ENCODE measurements at places on chromosomes 1 and 21.

GRCh38 chr1:11407301-11407994 lies 71.5 kb upstream of the DISP3 start:
- no peak overlapping the region for H3K4me3 ChIP-seq
- H3K27ac ChIP-seq, result no peak overlapping the region
- no peaks in the 10 kb centered on the region for H3K4me1 ChIP-seq
- DNase-seq, result no peak
- no peaks in the 10 kb centered on the region for H3K27me3 ChIP-seq

GRCh38 chr1:21175324-21175669 lies 1.4 kb downstream of the EIF4G3 start:
- peak overlapping the region; percentile 92 for H3K27ac ChIP-seq
- H3K27me3 ChIP-seq, result no peaks in the 10 kb centered on the region
- H3K4me3 ChIP-seq, result peak overlapping the region; percentile 74
- DNase-seq, result peak; percentile 71
- H3K36me3 ChIP-seq, result no peaks in the 10 kb centered on the region

GRCh38 chr1:179547021-179547535 lies 28.7 kb downstream of the NPHS2 start:
- H3K27ac ChIP-seq, result no peak overlapping the region
- no peaks in the 10 kb centered on the region for H3K4me1 ChIP-seq
- H3K4me3 ChIP-seq, result no peak overlapping the region
- no peaks in the 10 kb centered on the region for H3K27me3 ChIP-seq
- no peak for DNase-seq
- H3K36me3 ChIP-seq, result no peaks in the 10 kb centered on the region

- no peak overlapping the region for H3K4me3 ChIP-seq
- no peak overlapping the region for H3K27ac ChIP-seq
- no peaks in the 10 kb centered on the region for H3K36me3 ChIP-seq
- no peaks in the 10 kb centered on the region for H3K4me1 ChIP-seq
- no peaks in the 10 kb centered on the region for H3K27me3 ChIP-seq
These were observed 252.8 kb upstream of the ADGRL2 start for GRCh38 chr1:81547912-81548303.

DNA sequence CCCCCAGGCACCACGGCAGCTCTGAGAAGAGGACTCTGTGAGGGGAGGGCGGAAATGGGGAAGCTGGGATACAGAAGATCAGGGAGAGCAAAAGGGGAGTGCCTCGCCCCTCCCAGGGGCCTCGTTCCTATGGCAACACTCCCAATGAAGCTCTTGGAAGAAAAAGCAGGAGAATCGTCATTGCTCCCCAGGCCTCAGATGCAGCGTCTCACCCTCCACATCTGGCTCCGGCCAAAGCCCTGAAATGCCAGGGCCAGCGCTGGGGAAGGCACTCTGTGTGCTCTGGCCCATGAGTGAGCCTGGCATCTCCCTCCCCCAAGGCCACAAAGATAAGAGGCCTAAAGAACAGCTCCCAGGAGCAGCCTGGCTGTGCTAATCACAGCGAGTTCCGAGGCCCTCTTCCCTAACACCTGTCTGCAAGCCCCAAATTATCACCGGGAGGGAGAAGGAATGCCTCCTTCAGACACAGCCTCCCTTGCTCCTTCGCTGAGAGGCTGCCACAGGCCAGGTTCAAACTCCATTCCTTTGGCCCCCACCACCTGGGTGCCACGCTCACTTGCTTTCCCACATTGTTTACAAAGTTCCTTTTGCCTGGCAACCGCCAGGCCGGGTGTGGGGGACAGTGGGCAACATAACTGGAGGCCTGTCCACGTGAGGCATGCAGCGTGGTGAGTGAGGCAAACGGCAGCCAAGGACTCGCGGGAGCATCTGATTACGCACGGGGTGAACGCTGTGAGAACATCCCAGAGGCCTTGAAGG lies 27.8 kb downstream of the ECE1 start:
- DNase-seq, result peak; percentile 97
- H3K36me3 ChIP-seq, result peaks cover 63% of the 10 kb centered on the region
- no peak overlapping the region for H3K4me3 ChIP-seq
- H3K4me1 ChIP-seq, result peaks cover 55% of the 10 kb centered on the region
- no peaks in the 10 kb centered on the region for H3K27me3 ChIP-seq

DNA sequence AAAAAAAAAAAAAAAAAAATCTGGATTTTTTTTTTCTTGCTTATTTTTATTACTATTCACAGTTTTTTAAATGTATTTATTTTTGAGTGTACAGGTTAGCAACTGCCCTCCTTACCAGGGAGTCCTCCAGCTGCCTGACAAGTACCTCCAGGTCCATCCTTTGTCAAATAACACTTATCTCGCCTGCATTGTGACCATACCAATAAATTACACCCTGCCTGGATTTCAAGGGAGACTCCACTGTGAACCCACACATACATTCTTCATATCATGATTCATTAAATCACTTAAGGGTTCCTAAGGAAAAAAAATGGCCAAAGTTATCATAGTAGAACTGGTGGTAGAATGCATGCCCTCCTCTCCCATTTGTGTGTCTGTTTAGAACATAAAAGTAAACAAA lies 38.4 kb downstream of the EEIG2 start:
- no peaks in the 10 kb centered on the region for H3K27me3 ChIP-seq
- peaks cover 4% of the 10 kb centered on the region for H3K36me3 ChIP-seq
- H3K4me1 ChIP-seq, result no peaks in the 10 kb centered on the region
- DNase-seq, result no peak
- no peak overlapping the region for H3K4me3 ChIP-seq
- H3K27ac ChIP-seq, result no peak overlapping the region

- H3K27ac ChIP-seq, result no peak overlapping the region
- no peaks in the 10 kb centered on the region for H3K36me3 ChIP-seq
- DNase-seq, result peak; percentile 31
- no peaks in the 10 kb centered on the region for H3K4me1 ChIP-seq
These were observed 56.8 kb downstream of the GLIS1 start for GRCh38 chr1:53681977-53682685.

- H3K27me3 ChIP-seq, result no peaks in the 10 kb centered on the region
- no peak overlapping the region for H3K4me3 ChIP-seq
- DNase-seq, result no peak
- no peak overlapping the region for H3K27ac ChIP-seq
- no peaks in the 10 kb centered on the region for H3K4me1 ChIP-seq
These were observed 29.7 kb downstream of the HSPA13 start for GRCh38 chr21:14353231-14353630.

DNA sequence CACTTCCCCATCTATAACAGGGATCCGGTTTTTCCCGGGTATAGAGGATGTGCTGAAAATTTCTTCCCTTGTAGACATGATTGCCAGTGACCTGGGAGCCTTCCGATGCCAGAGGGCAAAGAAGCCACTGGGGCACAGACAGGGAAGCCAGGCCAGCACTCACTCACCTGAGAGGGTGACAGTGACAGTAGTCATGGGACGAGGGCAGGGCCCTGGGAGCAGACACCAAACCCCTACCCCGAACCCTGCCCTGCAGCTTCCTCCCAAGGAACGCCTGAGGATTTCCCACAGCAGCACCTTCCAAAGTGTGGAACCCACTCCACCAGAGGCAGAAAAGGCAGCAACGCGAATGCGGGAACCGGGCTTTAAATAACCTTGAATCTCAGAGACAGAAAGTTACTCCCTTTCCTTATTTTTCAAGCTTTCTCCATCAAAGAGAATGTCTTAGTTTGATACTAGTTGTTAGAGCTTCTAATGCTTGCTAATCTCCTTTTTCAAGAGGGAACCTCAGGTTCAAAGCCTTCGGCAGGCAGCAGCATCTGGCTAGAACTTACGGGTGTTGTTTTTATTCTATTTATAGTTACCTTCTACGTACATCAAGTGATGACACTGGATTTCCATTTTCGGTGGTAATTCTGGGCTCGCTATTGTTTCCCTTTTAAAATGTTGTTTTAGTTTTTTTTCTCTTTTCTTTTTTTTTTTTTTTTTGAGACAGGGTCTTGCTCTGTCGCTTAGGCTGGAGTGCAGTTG lies 2.8 kb downstream of the DDOST start:
- peaks cover 32% of the 10 kb centered on the region for H3K4me1 ChIP-seq
- H3K36me3 ChIP-seq, result peaks cover 27% of the 10 kb centered on the region
- no peak for DNase-seq

GRCh38 chr1:244224487-244225430 lies 173.7 kb downstream of the ZBTB18 start:
- H3K4me1 ChIP-seq, result no peaks in the 10 kb centered on the region
- no peaks in the 10 kb centered on the region for H3K36me3 ChIP-seq
- no peak overlapping the region for H3K27ac ChIP-seq
- peak; percentile 72 for DNase-seq
- H3K27me3 ChIP-seq, result no peaks in the 10 kb centered on the region

- no peaks in the 10 kb centered on the region for H3K4me1 ChIP-seq
- no peak for DNase-seq
- H3K27ac ChIP-seq, result peak overlapping the region; percentile 73
- no peak overlapping the region for H3K4me3 ChIP-seq
These were observed 9.1 kb downstream of the YBEY start for GRCh38 chr21:46295177-46295770.

DNA sequence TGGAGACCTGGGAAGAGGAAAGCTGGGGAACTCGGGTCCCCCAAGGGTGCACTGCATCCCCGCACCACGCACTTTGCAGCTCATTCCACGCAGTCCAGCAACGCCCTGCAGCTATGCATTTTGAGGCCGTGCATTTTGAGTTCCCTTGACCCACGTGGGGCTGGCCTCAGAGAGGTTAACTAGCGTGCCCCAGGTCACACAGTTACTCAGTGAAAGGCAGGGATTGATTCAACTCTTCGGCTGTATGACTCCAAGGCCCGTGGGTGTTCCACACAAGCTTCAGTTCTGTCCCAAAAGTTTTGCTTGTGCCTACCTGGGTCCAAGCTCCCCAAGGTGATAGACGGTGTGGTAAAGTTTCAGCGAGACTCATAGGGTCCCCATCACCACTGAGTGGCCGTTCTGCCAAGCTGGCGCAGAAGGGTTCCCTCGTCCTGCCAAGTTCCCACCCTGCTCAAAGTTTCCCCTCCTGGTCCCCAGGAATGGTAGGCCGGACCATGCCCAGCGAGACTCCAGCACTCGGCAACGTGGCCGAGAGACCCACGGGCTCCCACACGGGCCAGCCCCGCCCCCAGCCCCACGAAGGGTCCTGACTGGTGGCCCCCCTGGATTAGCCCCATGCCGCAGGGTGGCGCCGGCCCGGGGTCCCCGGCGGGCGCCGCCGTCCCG lies 611 bp downstream of the HSPG2 start:
- no peaks in the 10 kb centered on the region for H3K27me3 ChIP-seq
- no peak for DNase-seq
- peaks cover 11% of the 10 kb centered on the region for H3K4me1 ChIP-seq
- H3K36me3 ChIP-seq, result no peaks in the 10 kb centered on the region
- peak overlapping the region; percentile 97 for H3K27ac ChIP-seq

GRCh38 chr1:93516164-93516563 lies 68.2 kb downstream of the FNBP1L start:
- no peaks in the 10 kb centered on the region for H3K27me3 ChIP-seq
- no peaks in the 10 kb centered on the region for H3K36me3 ChIP-seq
- no peak overlapping the region for H3K4me3 ChIP-seq
- no peak for DNase-seq
- H3K4me1 ChIP-seq, result no peaks in the 10 kb centered on the region
- no peak overlapping the region for H3K27ac ChIP-seq

DNA sequence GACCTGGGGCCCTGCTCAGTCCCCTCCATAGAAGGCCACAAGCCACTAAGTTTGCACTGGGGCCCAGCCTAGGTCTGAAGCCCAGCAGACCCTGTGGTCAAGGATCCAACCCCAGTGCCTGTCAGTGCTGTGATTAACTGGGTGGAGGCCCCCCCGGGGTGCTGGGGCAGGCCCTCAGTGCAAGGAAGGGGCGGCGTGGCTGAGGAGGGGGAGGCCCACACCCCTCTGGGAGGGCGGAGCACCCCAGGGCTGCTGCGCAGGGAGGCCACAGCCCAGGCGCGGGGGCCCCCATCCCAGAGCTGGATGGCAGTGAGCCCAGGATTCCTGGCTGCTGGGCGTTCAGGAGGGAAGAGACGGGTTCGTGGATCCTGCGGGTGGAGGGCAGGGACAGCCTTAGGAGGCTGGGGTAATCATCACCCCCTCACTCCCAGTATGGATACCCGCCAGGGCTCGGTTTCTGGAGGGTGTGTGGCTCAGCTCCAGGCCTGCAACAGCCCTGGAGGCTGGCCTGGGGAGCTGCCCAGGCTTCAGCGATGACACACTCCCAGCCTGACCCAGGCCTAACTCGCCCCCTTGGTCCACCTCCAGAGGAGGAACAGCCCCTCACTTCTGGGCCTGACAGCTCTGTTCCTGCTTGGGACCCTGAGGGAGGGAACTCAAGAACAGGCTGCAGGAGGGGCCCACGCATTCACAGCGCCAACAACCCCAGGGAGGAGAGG lies 890 bp downstream of the GJC2 start:
- H3K27ac ChIP-seq, result peak overlapping the region; percentile 54
- no peaks in the 10 kb centered on the region for H3K27me3 ChIP-seq
- peaks cover 29% of the 10 kb centered on the region for H3K4me1 ChIP-seq
- peak; percentile 35 for DNase-seq

GRCh38 chr1:76268341-76268740 lies 193.8 kb downstream of the ST6GALNAC3 start:
- H3K36me3 ChIP-seq, result no peaks in the 10 kb centered on the region
- no peaks in the 10 kb centered on the region for H3K4me1 ChIP-seq
- no peak for DNase-seq

GRCh38 chr1:54995013-54995760 lies 3.5 kb upstream of the BSND start:
- no peak for DNase-seq
- H3K4me3 ChIP-seq, result no peak overlapping the region
- no peak overlapping the region for H3K27ac ChIP-seq
- H3K36me3 ChIP-seq, result peaks cover 7% of the 10 kb centered on the region
- H3K4me1 ChIP-seq, result peaks cover 14% of the 10 kb centered on the region

GRCh38 chr21:44836666-44837471 lies 19.0 kb upstream of the SUMO3 start:
- no peaks in the 10 kb centered on the region for H3K36me3 ChIP-seq
- no peak overlapping the region for H3K27ac ChIP-seq
- no peak overlapping the region for H3K4me3 ChIP-seq
- H3K4me1 ChIP-seq, result no peaks in the 10 kb centered on the region
- DNase-seq, result peak; percentile 65

DNA sequence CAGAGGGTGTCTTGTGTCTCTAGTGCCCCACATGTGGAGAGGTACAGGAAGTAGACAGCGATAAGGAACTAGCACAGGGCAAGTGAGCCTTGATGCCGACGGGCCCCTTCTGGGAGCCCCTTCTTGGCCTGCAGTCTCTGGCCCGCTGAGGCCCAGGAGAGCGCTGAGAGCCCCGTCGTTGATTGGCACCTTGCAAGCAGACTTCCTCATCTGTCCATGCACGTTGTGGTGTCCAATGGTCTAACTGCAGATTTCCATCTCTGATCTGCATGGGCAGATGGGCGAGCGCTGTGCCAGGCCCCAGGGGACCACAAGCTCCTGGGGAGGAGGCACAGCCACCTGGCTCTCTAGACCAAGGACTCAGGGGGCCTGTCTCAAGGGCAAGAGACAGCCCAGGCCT lies 32.4 kb downstream of the PLEKHA6 start:
- H3K27ac ChIP-seq, result no peak overlapping the region
- no peak for DNase-seq
- H3K36me3 ChIP-seq, result no peaks in the 10 kb centered on the region
- no peaks in the 10 kb centered on the region for H3K4me1 ChIP-seq
- H3K4me3 ChIP-seq, result no peak overlapping the region
- H3K27me3 ChIP-seq, result peaks cover 5% of the 10 kb centered on the region

DNA sequence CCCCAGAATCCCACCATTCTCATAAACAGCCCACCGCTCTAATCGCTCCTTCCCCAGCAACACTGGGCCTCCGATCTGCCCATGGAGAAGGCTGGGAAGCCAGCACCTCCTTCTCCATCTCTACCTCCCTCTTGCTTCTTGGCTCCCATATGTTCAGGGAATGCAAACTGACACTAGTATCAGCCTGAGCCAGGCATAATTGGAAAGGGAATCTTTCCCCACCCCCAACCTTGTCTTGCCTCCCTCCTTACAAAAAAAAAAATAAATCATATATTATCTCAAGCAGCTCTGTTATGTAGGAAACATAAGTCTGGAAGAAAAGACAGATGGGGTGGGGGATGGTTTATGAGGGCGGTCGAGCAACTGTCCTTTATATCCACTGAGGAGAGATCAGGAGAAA lies 127.2 kb downstream of the NAV1 start:
- no peak overlapping the region for H3K4me3 ChIP-seq
- DNase-seq, result no peak
- no peak overlapping the region for H3K27ac ChIP-seq
- H3K36me3 ChIP-seq, result no peaks in the 10 kb centered on the region

Data from tibial artery (tissue), 4 donors.